Transverse colon (tissue), 4 donors: ENCODE measurements at places on chromosomes 6 and 20. TPM values are rescaled to one million over a fixed set of nuclear protein-coding genes. Genes with fewer than 3 reads are reported as not detected.

DNA sequence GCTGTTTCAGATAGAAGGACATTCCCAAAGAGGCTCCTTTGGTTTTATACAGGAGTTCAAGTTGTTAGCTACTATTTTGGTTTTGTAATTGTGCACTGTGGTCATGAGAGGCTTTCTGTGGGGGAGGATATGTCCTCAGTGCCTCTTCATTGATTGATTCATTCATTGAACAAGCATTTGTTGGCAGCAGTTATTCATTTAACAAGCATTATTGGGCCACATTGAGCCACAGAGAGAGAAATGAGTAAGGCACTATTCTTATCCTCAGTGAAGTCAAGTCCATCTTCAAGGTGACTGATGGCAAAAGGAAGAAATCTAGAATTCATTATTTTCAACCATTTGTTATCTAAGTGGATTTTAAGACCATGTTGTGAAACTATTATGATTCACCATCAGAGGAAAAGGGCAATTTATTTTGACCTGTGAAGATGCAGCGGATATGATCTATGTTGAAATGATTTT, 697.2 kb upstream of the CITED2 start:
- DNase-seq: no peak

GRCh38 chr20:4160761-4161305, 145.5 kb upstream of the RNF24 start:
- DNase-seq: peak; percentile 32

Gene SLC9A8
- total RNA-seq: 14.3 TPM

Gene ADGRG6
- total RNA-seq: 75.2 TPM
